ENCODE measurements at places on chromosomes 5 and 9.

- no peak for DNase-seq
Measured at GRCh38 chr9:69178583-69179011, 4.5 kb downstream of the TJP2 start.

- no peak for DNase-seq
Measured at GRCh38 chr9:79006546-79006945, 565.2 kb upstream of the TLE4 start.

- DNase-seq, result no peak
Measured at GRCh38 chr9:135611875-135612209, 27.5 kb downstream of the GLT6D1 start.

DNA sequence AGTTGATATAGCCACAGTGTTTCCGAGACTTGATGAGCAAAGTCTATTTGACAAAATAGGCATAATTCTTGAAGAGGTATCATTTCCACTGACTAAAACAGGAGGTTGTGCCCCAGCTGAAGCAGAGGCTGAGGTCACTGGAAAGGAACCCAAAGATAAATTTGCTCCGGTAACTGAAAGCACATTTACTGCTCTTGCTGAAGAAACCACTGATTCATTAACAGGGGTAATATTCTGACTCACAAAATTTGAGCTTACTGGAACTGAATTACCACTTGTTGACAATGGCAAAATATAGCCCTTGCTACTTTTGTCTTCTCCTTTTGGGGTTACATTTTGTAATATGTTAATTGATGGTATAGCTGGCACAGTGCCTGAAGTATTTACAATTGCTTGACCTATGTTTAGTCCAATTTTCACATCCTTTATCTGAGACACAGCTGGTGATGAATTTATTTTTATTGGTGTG, 30.2 kb downstream of the MLANA start:
- DNase-seq, result no peak

DNA sequence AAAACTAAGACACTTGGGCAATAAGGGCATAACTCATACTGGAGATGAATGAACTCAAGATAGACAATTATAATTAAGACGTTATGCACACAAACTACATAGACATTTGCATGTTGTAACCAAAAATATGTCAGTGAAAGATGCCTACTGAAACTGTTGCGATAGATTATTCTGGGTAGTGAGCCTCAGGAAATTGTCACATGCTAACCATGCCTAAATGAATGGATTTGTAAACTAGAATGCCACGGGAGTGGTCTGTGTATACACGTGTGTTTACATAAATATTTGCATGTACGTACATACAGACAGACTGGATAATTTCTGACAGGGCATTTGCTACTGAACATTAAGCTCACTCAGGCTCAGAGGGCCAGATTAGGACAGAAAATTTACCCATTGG, 1.2 kb downstream of the NIPSNAP3B start:
- DNase-seq, result no peak

DNA sequence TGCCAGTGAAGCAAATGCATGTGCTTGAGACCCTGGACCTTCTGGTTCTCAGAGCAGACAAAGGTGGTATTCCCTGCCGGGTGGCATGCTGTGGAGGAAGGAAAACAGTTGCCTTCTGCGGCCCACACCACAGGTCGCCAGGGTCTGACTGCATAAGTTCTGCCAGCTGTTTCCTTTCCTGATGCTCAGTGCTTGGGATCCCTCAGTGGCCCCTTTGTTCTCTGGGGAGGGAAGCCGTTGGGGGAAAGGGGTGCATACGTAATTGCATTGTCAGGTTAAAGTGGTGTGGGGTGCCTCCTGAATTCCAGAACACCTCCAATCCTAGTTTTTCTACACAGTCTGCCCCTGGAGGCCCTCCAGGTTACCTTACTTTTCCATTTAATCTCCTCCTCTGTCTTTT, 43.1 kb upstream of the SLC2A8 start:
- DNase-seq, result no peak

DNA sequence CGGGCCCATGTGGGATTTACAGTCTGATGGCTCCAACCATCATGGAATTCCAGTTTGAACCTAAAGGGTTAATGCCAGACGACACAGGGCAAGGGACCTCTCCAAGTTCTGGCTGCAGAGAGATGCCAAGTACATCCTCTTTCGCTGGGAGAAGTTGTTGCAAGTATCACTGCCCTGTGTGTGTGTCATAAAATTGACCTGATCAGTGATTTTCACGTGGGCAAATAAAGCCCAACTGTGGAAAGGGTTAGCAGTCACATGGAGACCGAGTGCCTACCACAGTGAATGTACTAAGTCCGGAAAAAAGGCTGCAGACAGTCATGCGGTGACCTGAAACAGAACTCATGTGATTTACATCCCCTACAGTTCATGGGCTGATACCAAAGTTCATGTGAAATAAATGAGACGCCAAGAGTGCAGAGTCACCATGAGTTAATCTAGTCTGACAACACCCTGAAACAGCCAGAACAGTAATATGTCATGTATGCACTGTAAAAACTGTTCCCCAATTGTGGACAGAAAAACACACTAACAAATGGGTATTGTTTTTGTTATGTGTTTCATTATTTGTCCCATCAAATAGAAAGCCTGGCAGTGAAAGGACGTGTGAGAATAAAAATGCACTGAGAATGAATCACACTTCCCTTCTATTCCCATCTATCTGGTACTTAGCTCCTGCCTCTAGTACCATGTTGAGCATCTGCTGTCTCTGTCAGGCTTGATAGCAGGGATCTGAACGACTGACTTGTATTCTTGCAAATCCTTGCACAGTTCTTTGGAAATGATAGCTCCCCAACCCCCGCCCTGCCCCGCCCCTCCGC, 115.7 kb downstream of the SUSD1 start:
- DNase-seq, result no peak

DNA sequence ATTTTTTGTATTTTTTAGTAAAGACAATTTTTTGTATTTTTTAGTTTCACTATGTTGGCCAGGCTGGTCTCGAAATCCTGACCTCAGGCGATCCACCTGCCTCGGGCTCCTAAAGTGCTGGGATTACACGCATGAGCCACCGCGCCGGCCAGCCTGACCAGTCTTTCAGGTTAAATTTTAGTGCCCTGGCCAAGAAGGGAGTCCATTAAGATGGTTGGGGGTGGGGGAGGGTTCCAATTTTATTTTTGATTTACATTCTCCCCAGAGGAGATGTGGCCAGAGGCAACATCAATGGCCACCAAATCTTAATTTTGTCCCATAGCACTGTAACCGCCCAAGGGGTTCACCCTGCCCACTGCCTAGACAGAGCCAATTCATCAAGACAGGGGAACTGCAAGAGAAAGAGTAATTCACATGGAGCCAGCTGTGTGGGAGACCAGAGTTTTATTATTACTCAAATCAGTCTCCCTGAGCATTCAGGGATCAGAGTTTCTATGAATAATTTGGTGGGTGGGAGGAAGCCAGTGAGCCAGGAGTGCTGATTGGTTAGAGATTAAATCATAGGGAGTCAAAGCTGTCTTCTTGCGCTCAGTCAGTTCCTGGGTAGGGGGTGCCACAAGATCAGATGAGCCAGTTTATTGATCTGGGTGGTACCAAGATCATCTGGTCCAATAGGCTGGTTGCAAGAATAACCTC, 24.7 kb downstream of the TBCA start:
- DNase-seq, result no peak

GRCh38 chr5:124697933-124698591, 48.4 kb downstream of the ZNF608 start:
- no peak for DNase-seq

GRCh38 chr9:20292002-20292401, 330.3 kb downstream of the MLLT3 start:
- no peak for DNase-seq

GRCh38 chr9:98132806-98133631, 14.0 kb upstream of the TRIM14 start:
- no peak for DNase-seq

GRCh38 chr5:166074582-166075481, 2216.6 kb upstream of the WWC1 start:
- DNase-seq, result no peak

GRCh38 chr9:116951588-116952435, 264.7 kb downstream of the TRIM32 start:
- no peak for DNase-seq

DNA sequence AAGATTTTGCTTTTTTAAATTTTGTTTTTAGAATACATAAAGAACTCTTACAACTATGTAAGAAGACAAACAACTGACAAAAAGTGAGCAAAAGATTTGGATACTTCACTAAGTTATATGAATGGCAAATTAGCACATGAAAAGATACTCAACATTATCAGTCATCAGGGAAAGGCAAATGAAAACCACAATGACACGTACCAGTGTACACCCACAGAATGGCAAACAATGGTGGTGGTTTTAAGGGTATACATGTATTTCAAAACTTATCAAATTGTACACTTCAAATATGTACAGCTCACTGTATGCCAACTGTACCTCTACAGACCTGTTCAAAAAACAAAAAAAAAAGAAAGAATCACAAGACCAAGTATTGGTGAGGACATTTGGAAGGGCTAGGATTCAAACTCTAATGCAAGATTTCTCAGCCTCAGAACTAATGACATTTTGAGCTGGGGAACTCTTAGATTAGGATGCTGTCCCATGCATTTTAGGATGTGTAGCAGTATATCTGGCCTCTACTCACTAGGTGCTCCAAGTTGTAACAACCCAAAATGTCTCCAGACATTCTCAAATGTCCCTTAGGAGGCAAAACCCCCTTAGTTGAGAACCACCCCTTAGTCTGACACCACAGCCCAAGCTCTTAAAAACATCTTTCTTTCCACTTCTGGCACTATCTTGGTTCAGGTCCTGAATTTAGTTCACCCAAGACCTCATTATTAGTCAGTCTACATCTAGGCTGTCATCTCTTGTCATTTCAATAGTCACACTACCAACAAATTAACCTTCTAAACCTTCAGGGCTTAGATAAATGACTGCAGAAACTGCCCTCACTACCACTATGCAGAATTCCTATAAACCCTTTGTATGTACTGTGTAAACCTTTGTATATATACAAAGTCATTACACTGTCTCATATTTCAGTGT, 9.7 kb downstream of the SCAI start:
- no peak for DNase-seq

- DNase-seq, result no peak
Measured at GRCh38 chr9:86754581-86755560, 192.4 kb downstream of the GAS1 start.

DNA sequence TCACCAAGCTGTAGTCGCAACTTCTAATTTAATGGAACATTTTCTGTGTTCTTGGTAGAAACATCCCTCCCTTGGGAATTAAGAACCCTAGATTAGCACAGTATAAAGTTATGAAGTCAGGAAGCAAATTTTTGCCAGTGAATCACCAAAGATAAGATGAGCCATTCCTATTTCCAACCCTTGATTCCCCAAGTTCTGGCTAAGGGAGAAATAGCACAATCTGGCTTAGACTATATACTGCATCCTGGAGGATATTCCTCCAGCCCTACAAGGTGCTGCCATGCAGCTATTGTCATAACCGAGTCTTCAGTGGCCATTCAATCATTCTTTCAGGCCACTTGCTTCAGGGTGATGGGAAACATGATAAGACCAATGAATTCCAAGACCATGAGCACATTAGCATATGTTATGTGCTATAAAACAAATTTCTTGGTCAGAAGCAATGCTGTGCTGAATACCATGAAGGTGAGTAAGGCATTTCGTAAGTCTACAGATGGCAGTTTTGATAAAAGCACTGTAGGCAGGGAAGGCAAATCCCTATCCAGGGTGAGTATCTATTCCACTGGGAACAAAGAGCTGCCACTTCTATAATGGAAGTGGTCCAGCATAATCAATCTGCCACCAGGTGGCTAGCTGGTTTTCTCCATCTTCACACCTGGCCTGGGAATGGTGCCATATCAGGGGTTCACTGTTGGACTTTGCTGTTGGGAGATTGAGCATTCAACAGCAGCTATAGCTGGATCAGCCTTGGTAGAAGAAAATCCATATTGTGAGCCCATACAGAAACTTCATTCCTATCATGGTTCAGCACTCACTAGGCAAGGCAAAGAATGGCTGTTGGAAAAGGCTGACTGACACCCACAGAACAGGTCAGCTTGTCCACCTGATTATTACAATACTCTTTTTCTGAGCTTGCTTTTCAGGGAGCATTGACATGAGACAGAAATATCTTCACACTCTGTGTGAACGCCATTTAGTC, 19.6 kb upstream of the ARL15 start:
- no peak for DNase-seq

DNA sequence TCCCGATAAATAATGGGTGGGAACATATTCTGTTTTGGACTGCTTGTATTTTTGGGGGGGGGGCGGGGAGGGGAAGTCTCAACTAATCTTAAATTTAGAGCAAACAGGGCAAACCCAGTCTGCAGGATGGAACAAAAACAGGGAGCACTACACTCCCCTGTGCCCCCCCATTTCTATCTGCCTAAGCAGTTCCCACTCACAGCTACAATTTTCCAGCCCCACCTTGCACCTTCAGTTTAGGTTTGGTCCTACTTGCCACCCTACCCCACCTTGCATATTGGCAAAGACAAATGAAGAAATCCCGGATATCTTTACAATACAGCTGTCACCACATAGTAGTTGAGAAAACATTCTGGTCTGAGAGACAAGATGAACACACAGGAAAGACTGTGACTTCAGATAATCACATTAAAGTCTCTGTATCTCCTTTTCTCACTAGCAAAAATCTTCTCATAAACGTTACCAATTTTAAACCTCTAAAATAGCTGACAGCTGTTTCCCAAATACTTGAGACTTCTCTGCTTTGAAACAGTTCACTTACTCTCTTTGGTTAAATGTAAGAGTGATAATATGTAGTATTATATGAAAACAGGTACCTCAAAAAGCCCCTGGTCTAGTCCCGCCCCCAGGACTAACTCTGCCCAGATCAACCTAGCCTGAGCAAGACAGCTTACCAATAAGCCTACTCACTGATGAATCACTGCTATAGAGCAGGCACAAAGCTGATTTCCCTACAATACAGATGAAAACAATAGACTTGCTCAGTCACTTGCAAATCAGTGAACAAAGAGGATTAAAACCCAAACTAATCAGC, 5.2 kb upstream of the RAPGEF6 start:
- peak; percentile 70 for DNase-seq

DNA sequence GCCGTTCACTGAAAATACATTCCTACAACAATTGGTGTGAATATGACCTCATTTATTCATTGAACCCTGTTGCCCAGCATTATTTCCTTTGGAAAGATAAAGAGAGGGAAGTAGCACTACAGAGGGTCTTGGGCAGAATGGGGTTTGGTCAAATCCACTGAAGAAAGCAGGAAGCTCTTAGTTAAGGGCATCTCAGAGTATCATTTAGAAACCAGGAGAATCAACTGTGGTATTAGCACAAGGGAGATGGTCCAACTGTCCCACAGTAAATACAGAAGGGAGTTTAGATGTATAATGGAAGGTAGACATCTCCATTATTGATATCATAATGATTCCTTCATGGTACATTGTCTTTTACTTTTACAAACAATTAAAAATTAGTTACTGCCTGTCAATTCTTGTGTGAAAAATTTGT, 47.1 kb downstream of the LIX1 start:
- DNase-seq, result no peak

DNA sequence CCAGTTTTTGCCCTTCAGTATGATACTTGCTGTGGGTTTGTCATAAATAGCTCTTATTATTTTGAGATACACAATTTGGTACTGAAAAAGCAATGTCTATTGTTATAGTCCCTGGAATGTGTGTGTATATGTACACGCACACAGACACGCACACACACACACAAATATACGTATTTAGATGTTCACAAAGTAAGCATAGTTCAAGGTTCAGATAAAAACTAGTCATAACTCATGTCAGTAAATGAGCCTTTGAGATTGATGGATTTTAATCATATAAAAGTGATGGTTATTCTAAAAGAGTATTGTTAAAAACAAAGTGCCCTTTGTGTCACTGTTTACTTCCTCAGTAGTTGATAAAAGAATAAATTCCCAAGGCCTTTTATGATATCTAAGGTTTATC, 147.3 kb downstream of the PARP8 start:
- no peak for DNase-seq

Data from CD4-positive, alpha-beta T cell treated with Interleukin-17A for 4 hours (primary cell).